RKO (cell line): ENCODE measurements at places on chromosomes 3 and 15.

GRCh38 chr3:89000886-89001285 lies 106.5 kb upstream of the EPHA3 start:
- DNase-seq: no peak

DNA sequence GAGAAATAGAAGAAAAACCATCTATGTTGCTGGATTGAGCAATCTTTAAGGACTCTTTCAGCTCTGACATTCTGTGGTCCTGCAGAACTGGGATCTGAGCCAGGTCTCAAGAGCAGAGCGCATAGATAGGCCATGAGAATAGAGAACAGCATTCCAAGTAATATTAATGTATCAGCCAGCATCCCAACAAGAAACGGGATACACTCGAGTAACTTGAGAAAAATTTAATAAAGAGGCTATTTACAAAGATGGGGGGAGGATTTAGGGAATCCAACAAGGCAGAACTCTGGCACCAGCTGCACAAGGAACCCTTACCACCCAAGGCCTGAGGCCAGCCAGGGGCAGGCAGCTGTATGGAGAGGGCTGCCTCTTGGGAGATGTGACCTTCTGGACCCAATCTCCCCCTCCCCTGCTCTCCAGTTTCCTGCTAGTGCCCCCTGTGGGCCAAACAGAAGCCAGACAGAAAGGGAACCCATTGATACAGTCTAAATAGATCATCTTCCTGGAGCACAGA lies 8.2 kb downstream of the TMOD2 start:
- DNase-seq: no peak

DNA sequence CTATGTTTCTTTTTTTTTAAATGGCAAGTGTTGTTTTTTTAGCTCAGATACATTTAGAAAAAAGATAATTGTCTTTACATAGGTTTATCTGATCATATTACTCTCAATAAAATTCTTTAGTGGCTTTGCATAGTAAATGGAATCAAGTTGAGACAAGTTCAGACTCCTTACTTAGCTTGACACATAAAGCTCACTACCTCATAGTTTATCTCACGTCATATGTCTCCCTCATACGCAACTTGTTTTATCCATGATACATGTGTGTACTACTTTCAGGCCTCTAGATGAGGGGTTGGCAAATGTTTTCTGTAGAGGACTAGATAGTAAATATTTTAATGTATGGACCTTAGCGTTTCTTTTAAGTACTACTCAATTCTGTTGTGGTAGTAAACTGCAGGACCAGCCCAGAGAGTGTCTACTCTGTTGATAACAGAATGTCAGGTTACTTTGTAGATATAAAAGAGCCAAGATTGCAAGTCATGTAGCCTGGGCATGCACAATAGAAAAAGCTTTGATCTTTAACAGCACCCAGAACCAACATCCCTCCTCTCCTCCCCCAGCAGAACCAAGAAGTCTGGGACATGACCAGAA lies 28.2 kb upstream of the MGA start:
- no peak for DNase-seq

- peak; percentile 80 for DNase-seq
Measured at GRCh38 chr3:138923531-138923994, 23.4 kb downstream of the FOXL2 start.

GRCh38 chr3:124774327-124774718 lies 44.1 kb downstream of the UMPS start:
- DNase-seq: no peak

DNA sequence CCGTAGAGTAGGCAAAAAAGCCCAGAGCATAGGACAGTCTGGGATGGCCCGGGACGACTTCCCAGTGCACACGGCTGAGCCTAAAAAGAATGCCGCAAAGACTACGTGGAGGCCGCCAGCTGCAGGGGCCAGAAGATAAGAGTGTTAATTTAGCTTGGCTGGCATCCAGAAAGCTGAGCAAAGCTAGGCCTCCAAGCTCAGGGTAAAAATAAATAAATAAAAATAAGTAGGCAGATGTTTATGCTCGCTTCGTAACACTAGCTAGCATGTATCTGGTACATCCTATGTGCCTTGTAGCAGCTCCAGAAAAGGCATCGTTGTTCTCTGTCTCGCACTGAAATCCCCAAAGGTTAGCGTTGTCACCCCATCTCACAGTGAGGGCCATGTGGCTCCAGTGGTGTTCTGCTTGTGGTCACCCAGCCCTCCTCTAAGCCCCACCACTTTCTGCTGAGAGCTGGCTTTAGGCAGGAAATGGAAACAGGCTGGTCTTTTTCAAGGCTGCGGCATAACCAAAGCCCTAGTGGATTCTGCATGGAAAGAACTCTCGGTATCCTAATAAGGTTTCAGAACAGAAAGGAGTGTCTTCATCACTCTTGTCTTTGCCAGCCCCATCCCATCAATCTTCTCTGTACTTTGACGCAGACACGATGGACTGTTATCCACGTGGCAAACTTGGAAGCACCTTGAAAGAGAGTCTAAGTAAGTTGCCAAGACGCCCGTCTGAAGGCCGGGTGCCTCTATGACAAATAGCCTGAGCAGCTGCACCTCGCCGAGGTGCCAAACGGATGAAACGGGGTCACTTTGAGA lies 58.1 kb upstream of the MEF2A start:
- no peak for DNase-seq

DNA sequence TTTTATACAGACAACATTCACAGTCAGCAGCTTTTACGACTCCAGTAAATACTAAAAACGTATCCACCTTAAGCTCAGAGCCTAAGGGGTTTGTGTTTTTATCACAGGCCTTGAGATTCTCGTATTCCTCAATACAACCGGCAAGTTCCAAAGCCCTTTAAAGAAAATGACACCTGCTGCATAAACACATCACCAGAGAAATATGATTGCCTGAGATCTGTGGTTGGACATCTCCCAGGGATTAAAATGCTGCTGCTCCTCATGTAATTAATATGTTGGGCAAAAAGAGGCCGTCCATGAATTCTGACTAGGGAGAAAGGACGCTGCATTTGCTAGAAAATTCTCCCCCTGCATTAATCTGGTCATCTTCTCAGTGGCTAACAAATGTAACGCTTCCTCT lies 544.8 kb downstream of the MAGI1 start:
- DNase-seq: no peak

GRCh38 chr3:181752202-181752671 lies 40.5 kb downstream of the SOX2 start:
- no peak for DNase-seq

- peak; percentile 40 for DNase-seq
Measured at GRCh38 chr3:177300039-177300833, 103.0 kb upstream of the TBL1XR1 start.

DNA sequence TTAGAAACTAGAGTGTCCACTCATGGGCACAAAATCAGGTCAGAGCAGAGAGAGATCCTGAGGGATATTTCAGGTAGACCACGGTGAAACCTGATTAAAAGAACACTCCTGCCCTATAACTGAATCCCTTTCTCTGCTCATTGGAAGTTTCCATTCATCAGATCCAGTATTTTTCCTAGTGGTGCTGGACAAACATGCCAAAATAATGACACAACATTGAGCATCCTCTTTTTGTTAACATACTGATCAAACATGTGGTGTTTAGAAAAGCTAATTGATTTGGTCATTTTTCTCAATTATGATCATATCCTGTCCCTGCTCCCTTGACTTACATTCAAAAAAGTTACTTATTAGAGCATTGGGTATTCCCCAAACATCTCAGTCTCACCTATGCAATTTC lies 27.2 kb downstream of the PTX3 start:
- DNase-seq: no peak

DNA sequence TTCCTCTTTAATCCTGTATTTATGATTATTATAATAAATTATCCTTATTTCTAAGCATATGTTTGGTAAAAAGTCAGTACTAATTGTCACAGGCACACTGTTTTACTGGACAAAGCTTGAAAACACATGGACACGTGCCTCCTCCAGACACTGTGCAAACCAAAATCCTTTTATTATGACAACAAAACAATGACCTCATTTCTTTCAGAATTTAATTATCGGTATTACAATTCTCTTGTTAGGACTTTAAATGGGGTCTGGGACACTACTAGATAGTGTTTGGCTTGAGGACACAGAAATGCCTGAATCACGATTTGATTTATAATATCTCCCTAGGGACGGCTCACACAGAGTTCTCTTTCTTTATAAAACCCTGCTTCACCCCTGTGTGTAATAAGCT lies 107.3 kb upstream of the IGSF10 start:
- DNase-seq: no peak

- no peak for DNase-seq
Measured at GRCh38 chr3:156816091-156816793, 9.9 kb upstream of the LEKR1 start.

DNA sequence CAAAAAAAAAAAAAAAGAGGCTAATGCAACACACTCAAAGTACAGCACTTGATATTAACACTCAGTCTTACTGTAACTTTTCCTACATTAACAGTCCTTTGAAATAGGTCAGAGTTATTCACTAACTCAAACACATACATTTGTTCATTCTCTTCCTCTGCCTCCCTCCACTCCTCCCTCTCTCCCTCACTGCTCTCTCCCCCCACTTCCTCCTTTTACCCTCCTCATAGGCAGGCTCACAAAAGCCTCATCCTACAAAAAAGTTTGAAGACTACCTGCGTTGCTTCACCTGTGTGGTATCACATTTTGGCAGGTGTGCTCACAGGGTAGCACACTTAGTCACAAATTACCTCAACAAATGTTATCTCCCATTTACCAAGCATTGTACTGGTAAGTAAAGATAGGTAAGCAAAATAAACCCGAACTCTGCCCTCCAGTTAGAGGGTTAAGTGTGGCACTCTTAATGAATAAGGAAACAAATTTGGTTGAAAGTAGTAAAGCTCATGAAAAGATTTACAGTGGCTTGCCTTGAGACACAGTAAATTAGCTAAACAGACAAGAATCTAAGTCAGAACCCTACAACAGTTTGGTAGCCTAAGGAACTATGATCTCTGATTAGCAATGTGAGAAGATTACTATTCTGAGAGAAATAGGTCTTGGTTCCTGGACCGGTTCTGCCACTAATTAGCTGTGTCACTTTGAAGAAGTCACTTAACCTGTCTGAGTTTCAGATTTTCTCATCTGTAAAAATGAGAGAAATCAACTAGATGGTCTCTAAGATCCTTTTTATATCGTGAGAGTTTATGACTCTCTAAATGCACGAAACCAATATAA lies 151.0 kb upstream of the MLF1 start:
- DNase-seq: no peak

- DNase-seq: no peak
Measured at GRCh38 chr3:142944342-142944741, 19.1 kb downstream of the PAQR9 start.

GRCh38 chr15:101307048-101307896 lies 12.2 kb upstream of the SNRPA1 start:
- DNase-seq: no peak

- DNase-seq: peak; percentile 95
Measured at GRCh38 chr3:56556908-56557830, at the start of gene CCDC66. Gene CCDC66, plus strand, starts transcription at chr3:56557175. Its CDS starts 68 bp downstream, at chr3:56557243.

DNA sequence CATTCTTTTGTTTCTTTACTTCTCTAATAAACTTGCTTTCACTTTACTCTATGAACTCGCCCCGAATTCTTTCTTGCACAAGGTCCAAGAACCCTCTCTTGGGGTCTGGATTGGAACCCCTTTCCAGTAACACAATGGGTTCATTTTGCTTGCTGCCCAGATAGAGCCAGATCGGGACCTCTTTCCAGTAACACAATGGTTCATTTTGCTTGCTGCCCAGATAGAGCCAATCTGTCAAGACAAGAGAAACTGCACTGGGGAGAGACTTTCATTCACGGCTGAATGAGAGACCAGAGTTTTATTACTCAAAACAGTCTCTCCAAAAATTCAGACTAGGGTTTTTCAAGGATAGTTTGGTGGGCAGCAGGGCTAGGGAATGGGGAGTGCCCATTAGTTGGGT lies 25.4 kb downstream of the METTL6 start:
- DNase-seq: no peak

DNA sequence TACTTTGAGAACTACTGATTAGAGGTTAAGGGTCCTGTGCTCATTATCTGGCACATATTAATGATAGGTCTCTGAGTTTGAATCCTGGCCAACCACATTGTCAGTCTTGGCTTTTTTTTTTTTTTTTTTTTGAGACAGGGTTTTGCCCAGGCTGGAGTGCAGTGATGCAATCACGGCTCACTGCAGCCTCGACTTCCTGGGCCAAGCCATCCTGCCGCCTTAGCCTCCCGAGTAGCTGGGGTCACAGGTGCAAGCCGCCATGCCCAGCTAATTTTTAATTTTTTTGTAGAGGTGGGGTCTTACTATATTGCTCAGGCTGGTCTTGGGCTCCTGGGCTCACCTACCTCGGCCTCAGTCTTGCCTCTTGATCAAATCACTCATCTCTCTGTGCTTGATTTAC lies 547 bp upstream of the PCCB start:
- peak; percentile 16 for DNase-seq
